ENCODE measurements at places on chromosomes 4 and X. TPM values are rescaled to one million over a fixed set of nuclear protein-coding genes. Genes with fewer than 3 reads are reported as not detected.

The TENM3 gene
- not detected for polyA plus RNA-seq

The USP17L28 gene
- not detected for polyA plus RNA-seq

The INTU gene
- not detected for polyA plus RNA-seq

The GC gene
- not detected for polyA plus RNA-seq

The PTTG2 gene
- not detected for polyA plus RNA-seq

The SUPT20HL2 gene
- polyA plus RNA-seq, result not detected

DNA sequence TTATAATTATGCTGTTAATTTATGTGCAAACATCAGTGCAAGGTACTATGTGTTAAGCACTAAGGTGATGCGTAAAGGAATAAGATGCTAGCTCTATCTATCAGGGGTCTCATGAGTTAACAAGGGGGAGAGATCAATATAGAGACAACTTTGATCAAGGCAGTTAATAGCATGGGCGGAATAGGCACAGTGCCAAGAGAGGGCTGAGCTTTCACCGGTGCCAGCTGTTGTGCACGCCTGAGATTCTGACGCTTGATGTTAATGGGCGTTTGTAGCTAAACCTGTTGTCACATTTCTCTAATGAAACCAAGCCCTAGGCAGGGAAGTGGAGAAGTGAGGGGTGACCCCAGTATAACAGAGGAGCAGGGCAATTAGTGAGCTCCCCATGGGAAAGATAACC is 86.0 kb upstream of the NMU start:
- H3K4me3 ChIP-seq, result no peak overlapping the region
- DNase-seq, result no peak
- no peaks in the 10 kb centered on the region for H3K36me3 ChIP-seq

DNA sequence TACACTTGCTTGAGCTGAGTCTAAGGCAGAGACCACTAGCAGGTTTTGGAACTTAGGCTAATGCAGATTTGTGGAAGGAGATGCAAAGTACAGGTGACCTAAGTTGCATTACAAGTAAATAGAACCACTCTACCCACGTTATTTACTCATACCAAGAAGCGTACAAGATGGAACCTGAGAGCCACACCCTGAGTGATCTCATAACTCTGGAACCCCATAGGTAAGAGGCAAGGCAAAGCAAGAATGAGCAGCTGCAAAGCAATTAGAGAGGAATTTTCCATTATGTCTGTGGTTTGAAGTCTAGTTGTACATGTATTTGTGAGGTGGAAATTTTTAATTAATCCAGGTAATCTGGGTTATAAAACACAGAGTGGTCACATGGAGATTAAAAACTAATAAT is 55.4 kb downstream of the CC2D2A start:
- no peak overlapping the region for H3K27ac ChIP-seq
- no peaks in the 10 kb centered on the region for H3K4me1 ChIP-seq
- no peaks in the 10 kb centered on the region for H3K36me3 ChIP-seq
- H3K27me3 ChIP-seq, result no peaks in the 10 kb centered on the region
- H3K4me3 ChIP-seq, result no peak overlapping the region
- DNase-seq, result no peak

DNA sequence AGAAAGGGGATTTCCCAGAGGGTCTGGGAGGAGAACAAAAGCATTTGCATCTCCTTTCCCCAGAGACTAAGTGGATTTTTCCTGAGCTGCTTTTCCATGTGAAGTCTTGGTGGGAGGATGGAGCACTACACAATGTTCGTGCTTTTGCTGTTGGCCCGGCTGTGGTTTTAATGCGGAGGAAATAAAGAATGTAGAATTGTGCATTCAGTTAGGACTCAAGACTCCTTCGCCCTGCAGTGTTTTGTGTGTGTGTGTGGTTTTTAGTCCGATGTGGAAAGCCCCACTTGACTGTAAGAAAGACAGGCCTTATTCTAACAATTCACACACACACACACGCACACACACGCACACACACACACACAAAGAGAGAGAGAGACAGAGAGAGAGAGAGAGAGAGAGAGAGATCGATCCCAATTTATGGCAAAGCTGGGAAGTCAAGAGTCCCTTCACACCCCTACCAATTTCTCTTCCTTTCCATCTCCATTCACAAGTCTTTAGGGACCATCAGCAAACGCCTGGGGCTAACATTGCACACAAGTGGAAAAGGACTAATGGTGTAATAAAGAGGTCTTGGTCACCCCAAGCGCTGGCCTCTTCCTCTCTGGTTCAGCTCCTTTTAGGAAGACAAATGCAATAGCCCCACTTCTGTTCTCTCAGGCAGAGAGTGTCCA is 44.2 kb downstream of the CLDN34 start:
- H3K36me3 ChIP-seq, result no peaks in the 10 kb centered on the region
- H3K27me3 ChIP-seq, result no peaks in the 10 kb centered on the region
- peaks cover 31% of the 10 kb centered on the region for H3K4me1 ChIP-seq

- no peak overlapping the region for H3K4me3 ChIP-seq
- H3K36me3 ChIP-seq, result no peaks in the 10 kb centered on the region
- no peak overlapping the region for H3K27ac ChIP-seq
- no peak for DNase-seq
Observed at GRCh38 chrX:31547416-31547815, 475.6 kb upstream of the FTHL17 start.

GRCh38 chr4:154616731-154617130 is 4.3 kb upstream of the FGG start:
- H3K36me3 ChIP-seq, result no peaks in the 10 kb centered on the region
- H3K4me3 ChIP-seq, result no peak overlapping the region
- peaks cover 6% of the 10 kb centered on the region for H3K27me3 ChIP-seq
- DNase-seq, result no peak

DNA sequence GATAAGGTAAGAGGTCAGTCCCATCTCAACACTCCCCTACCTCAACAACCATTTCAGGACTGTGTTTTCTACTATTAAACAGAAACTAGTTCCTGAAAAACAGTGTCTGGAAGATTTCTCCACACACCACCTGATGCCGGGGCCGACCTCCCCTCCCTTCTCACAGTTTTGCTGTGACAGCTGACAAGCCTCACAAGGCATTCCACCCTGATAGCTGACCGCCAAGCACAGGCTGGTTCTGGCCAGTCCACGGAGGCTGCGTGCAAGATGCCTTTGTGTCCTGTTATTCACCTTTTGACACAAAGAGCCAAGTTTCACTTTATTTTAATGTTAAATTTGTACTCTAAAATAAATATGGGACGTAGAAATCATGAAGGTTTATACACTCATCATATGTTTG is 758.6 kb downstream of the PDHA2 start:
- H3K36me3 ChIP-seq, result no peaks in the 10 kb centered on the region
- H3K4me1 ChIP-seq, result no peaks in the 10 kb centered on the region

DNA sequence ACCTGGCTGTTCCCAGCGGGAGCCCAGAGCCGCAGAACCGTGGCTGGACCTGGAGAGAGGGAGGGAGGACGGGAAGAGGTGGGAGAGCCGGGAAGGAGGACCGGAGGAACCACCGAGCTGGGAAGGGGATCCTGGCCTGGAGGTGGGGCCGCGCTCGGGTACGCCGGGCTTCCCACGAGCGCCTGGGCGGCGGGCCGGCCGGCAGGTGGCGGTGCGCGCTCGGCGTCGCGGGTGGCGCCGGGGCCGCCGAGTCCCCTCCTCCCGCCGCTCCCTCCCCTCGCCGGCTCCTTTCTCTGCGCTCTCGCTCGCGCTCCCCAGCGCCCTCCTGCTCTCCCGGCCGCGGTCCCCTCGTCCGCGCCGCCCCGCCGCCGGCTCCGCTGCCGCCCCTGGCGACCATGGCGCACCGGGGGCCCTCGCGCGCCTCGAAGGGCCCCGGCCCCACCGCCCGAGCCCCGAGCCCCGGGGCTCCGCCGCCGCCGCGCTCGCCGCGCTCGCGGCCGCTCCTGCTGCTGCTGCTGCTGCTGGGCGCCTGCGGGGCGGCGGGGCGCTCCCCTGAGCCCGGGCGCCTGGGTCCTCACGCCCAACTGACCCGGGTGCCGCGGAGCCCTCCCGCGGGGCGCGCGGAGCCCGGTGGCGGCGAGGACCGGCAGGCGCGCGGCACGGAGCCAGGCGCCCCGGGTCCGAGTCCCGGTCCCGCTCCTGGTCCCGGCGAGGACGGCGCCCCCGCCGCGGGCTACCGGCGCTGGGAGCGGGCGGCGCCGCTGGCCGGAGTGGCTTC is at the start of gene SORCS2:
SORCS2 (plus strand) TSS at position 287 of the 778 bp plus-strand sequence.
- peak within 1 kb of the TSS; percentile 22 for H3K4me3 ChIP-seq
- H3K27ac ChIP-seq, result no peak within 1 kb of the TSS
- H3K27me3 ChIP-seq, result peaks cover 80% of the 10 kb centered on the region
- H3K36me3 ChIP-seq, result peaks cover 2% of the 10 kb centered on the region

All from naive thymus-derived CD8-positive, alpha-beta T cell (primary cell).